Peyer's patch (tissue), 4 donors: ENCODE measurements at places on chromosomes 2 and 18. TPM values are rescaled to one million over a fixed set of nuclear protein-coding genes. Genes with fewer than 3 reads are reported as not detected.

Gene LINC00305
- not detected for total RNA-seq

Gene ADD2
- not detected for total RNA-seq

Gene ANKRD30BL
- total RNA-seq: not detected

Gene UXS1
- total RNA-seq: 20.4 TPM

Gene NCKAP5
- 9.1 TPM for total RNA-seq

Gene PDE1A
- 2.1 TPM for total RNA-seq

Gene CYP27C1
- not detected for total RNA-seq

Gene MATN3
- not detected for total RNA-seq

Gene KLHL30
- total RNA-seq: 0.27 TPM

Gene C2orf74
- 2.8 TPM for total RNA-seq

Gene TCF23
- total RNA-seq: not detected

Gene CNTNAP5
- not detected for total RNA-seq

Gene SP140
- total RNA-seq: 8.2 TPM

Gene AOX1
- 29.0 TPM for total RNA-seq

Gene SCN3A
- total RNA-seq: 1.3 TPM

Gene TXNDC2
- total RNA-seq: not detected

Gene ERBB4
- total RNA-seq: not detected

Gene TEKT4
- not detected for total RNA-seq

Gene MC2R
- not detected for total RNA-seq

Gene HOXD3
- total RNA-seq: 7.9 TPM

Gene REL
- 79.2 TPM for total RNA-seq

DNA sequence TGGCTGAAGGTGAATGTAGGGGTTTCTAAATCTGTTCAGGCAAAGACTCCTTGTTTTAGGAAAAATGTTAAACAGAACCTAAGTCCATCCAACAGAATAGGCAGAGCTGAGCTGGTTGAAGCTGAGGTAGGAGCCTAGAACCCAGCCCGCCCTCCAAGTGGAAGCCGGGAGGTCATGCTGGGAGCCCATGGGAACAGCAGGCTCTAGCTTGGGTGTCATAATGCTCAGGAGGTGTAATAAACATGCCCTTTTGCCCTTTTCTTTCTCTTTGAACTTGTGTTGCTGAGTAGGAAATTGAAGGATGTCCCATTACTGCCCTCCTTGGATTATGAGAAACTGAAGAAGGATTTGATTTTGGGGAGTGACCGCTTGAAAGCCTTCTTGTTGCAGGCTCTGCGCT lies 60.3 kb downstream of the ARMC9 start:
- no peaks in the 10 kb centered on the region for H3K4me1 ChIP-seq
- no peak for DNase-seq
- no peaks in the 10 kb centered on the region for H3K27me3 ChIP-seq
- H3K36me3 ChIP-seq: no peaks in the 10 kb centered on the region

DNA sequence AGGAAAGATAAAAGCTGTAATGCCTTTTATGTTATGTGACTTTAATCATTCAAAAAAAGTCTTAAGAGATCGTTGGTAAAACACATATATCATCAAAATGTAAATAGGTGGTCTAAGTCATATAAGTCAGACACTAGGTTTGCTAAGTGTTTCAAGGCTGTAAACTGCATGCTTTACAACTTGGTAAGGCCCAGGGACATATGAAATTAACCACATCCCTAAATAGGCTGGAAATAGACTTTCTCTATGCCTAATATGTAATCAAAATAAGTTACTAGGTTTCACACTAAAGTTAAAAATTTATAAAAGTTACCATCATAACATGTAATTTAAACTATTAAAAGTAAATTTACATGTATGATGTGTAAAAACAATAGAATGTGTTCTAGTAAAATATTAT lies 946.3 kb upstream of the LRATD1 start:
- no peaks in the 10 kb centered on the region for H3K4me1 ChIP-seq
- no peaks in the 10 kb centered on the region for H3K36me3 ChIP-seq
- H3K27ac ChIP-seq: no peak overlapping the region
- no peaks in the 10 kb centered on the region for H3K27me3 ChIP-seq
- no peak for DNase-seq

DNA sequence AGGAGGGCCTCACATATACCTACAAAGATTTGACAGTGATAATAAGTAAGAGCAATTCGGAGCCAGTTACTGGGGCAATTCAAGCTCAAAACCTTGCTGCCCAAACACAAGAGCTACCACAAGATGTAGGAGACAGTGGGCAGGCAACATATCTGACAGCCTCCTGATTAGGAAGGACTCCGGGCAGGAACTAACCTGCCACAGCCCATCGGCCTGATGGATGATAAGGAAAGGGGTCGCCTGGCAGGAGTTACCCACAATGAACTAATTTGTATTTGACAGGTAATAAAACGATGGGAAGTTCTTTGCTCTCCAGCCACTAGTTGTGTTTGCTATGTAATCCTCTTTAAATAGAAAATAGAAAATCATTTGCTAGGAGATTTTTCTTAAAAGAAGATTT lies 100.2 kb downstream of the ARHGAP15 start:
- no peaks in the 10 kb centered on the region for H3K36me3 ChIP-seq
- no peak for DNase-seq
- no peak overlapping the region for H3K4me3 ChIP-seq
- no peak overlapping the region for H3K27ac ChIP-seq
- no peaks in the 10 kb centered on the region for H3K27me3 ChIP-seq

- peak overlapping the region; percentile 99 for H3K27ac ChIP-seq
- H3K36me3 ChIP-seq: no peaks in the 10 kb centered on the region
- no peaks in the 10 kb centered on the region for H3K4me1 ChIP-seq
- H3K27me3 ChIP-seq: no peaks in the 10 kb centered on the region
These were observed 1.5 kb downstream of the INO80D start for GRCh38 chr2:206084439-206084869.

DNA sequence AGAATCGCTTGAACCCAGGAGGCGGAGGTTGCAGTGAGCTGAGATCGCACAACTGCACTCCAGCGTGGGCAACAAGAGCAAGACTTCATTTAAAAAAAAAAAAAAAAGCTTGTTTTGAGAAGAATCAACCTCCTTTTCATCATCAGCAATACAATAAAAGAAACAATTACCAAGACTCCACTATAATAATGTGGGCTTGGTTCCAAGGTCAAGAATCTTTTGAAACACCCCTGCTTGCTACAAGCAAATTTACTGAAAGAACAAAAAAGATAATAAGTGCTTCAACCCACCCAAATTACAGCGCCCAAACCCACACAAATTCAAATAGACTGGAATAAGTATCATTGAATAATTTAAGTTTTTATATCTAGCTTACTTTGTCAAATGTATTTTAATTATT lies 33.6 kb upstream of the MAPRE3 start:
- no peak for DNase-seq
- H3K27me3 ChIP-seq: no peaks in the 10 kb centered on the region
- no peak overlapping the region for H3K4me3 ChIP-seq

GRCh38 chr2:98026927-98027522 lies 31.3 kb upstream of the TMEM131 start:
- H3K27me3 ChIP-seq: no peaks in the 10 kb centered on the region
- H3K27ac ChIP-seq: no peak overlapping the region
- H3K4me1 ChIP-seq: peaks cover 9% of the 10 kb centered on the region
- H3K4me3 ChIP-seq: no peak overlapping the region
- DNase-seq: no peak

DNA sequence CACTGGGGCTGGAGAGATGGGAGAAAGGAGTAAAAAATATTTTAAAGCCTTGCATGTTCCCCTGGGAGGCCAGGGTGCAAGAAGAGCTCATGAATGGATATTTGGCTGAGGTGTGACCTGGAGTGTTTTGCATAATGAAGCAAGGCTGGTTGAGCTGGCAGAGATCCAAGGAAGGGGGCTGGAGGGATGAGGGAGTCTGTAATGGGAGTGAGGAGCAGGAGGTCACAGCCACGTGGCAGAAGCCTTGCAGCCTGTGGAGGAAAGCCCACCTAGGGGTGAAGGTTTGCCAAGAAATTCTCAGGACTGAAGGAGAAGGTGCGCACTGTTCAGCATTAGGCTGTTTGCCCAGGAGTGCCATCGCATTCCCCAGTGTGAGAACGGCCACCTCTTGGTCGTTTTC lies 40.3 kb upstream of the ATP8B1 start:
- H3K27me3 ChIP-seq: no peaks in the 10 kb centered on the region
- H3K36me3 ChIP-seq: no peaks in the 10 kb centered on the region
- H3K4me3 ChIP-seq: no peak overlapping the region
- no peak for DNase-seq
- H3K4me1 ChIP-seq: no peaks in the 10 kb centered on the region

- H3K27ac ChIP-seq: peak overlapping the region; percentile 60
- H3K36me3 ChIP-seq: no peaks in the 10 kb centered on the region
- H3K27me3 ChIP-seq: no peaks in the 10 kb centered on the region
- peaks cover 8% of the 10 kb centered on the region for H3K4me1 ChIP-seq
These were observed 239.4 kb upstream of the TANK start for GRCh38 chr2:160920791-160921303.

- no peaks in the 10 kb centered on the region for H3K27me3 ChIP-seq
- no peak for DNase-seq
- no peak overlapping the region for H3K4me3 ChIP-seq
- no peak overlapping the region for H3K27ac ChIP-seq
These were observed 105.4 kb upstream of the TLK1 start for GRCh38 chr2:171266102-171266501.

DNA sequence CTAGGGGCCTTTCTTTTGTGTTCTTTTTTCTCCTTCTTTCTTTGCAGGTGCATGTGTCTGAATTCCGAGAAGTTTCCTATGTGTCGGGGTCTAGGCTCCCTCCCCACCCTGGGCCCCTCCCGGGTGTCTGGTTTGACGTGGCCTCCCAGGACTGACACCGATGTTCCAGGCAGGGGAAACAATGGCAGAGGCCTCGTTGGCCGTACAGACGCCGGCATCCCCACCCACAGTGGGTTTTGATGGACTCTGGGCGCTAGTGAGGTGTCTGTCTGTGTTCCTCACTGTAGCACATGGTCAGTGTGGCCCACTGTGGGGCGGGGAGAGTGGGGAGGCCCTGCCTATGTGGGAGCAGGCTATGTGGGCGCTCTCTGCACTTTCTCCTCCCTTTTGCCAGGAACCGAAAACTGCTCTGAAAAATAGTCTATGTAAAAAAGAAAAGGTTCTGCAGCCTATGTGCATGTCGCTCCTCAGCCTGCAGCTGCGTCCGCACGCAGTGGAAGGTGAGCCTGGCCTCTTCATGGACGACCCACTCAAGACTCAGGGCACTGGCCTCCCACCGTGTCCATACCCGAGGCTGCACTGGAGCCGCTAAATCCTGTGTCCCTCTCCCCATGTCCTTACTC lies 90.9 kb upstream of the ASB18 start:
- H3K27me3 ChIP-seq: no peaks in the 10 kb centered on the region
- no peaks in the 10 kb centered on the region for H3K4me1 ChIP-seq
- H3K36me3 ChIP-seq: no peaks in the 10 kb centered on the region
- no peak overlapping the region for H3K27ac ChIP-seq
- no peak overlapping the region for H3K4me3 ChIP-seq

DNA sequence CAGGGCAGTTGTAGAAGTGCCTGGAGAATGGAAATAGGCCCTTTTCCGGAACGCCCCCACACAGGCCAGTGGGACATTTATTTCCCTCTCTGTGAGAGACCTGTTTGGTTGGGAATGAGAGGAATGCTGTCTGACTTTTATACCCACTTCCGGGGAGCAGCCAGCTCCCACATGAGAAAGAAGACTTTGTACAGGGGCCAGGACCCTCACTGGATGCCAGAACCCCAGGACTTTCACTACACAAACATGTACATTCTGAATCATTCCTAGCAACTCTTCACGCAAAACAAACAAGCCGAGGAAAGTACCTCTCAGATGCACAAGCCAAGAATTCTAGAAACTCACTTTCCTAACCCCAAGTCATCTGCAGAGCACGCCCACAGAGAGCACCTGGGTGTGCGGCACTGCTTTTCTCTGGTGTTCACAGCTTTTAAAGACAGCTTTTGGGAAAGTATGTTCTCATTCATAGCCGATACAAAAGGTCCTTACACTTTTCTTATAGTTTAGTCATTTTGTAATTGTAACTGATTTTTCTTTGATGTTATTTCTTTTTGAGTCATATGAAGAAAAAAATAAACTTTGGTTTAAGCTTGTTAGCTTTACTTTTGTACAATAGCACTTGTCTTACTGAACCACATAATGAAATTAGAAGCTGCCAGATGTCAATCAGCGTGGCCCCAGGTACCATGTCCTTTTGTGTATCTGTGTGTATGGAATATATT lies 856.1 kb upstream of the ID2 start:
- H3K36me3 ChIP-seq: no peaks in the 10 kb centered on the region
- no peak overlapping the region for H3K27ac ChIP-seq
- no peak for DNase-seq

- no peak overlapping the region for H3K4me3 ChIP-seq
- no peak overlapping the region for H3K27ac ChIP-seq
- H3K36me3 ChIP-seq: no peaks in the 10 kb centered on the region
- no peaks in the 10 kb centered on the region for H3K27me3 ChIP-seq
- no peak for DNase-seq
These were observed 409.0 kb upstream of the SMIM21 start for GRCh38 chr18:75836516-75836915.

- no peaks in the 10 kb centered on the region for H3K27me3 ChIP-seq
- H3K36me3 ChIP-seq: no peaks in the 10 kb centered on the region
- DNase-seq: no peak
- H3K4me3 ChIP-seq: no peak overlapping the region
These were observed 89.5 kb downstream of the CERS6 start for GRCh38 chr2:168545439-168546082.

DNA sequence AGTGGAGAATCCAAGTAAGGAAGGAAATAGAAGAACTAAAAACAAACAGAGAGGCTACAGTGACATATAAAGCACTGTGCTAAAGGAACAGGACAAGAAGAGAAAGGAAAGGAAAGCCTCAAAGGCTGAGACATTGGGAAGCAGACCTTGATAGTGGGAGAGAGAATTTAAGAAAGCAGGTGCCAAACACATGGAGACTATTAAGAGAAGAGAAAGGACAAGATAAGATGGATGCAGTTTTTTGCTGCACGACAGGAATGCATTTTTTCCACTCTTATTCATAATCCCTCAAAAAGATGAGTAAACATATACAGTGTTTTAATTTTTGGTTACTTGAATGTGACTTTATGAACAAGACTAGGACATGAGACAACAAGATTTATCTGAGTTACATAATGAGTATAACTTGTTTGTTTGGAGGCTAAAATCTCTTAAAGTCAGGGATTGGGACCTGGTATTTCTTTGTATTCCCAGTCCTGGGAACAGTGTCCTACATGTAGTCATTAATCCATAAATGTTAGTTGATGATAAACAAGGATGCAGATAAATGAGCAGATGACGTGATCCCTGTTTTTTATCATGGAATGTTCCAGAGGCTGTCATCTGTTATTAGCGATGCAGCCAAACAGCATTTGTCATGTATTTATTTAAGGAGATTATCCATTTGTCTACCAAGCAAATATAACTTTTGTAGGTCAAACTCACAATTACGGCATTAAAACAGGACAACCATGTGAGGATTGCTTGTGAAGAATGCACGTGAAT lies 141.7 kb downstream of the DNER start:
- no peak overlapping the region for H3K27ac ChIP-seq
- H3K36me3 ChIP-seq: no peaks in the 10 kb centered on the region
- H3K4me1 ChIP-seq: no peaks in the 10 kb centered on the region

- H3K27ac ChIP-seq: no peak overlapping the region
- H3K4me1 ChIP-seq: no peaks in the 10 kb centered on the region
- H3K36me3 ChIP-seq: no peaks in the 10 kb centered on the region
- DNase-seq: no peak
- no peak overlapping the region for H3K4me3 ChIP-seq
These were observed 103.7 kb downstream of the HS6ST1 start for GRCh38 chr2:128214866-128215460.

- no peak overlapping the region for H3K27ac ChIP-seq
- H3K27me3 ChIP-seq: no peaks in the 10 kb centered on the region
- DNase-seq: no peak
- H3K36me3 ChIP-seq: no peaks in the 10 kb centered on the region
These were observed 98.6 kb downstream of the CAPN13 start for GRCh38 chr2:30708491-30709290.

GRCh38 chr2:67922080-67922785 lies 140.6 kb downstream of the C1D start:
- H3K4me3 ChIP-seq: no peak overlapping the region
- H3K36me3 ChIP-seq: no peaks in the 10 kb centered on the region
- no peak for DNase-seq
- H3K27ac ChIP-seq: no peak overlapping the region
- H3K4me1 ChIP-seq: no peaks in the 10 kb centered on the region
